ENCODE measurements at places on chromosomes 5 and 9.

DNA sequence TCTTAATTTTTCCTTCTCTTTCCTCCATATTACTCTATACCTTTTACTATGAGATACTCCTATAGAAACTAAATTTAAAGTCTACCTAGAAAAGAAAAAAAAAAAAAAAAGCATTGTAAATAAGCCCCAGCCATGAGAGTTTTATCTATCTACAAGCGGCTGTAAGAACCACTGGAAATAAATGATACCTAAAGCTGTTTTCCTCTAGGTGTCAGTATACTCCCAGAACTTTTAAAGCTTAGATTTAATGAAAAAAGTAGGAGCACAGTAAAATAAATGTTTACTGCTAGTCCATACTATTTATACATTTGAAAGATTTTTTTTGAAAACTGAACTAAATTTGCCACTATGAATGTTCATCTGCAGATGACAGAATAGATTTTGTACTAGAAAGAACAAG lies 26.2 kb downstream of the TYRP1 start:
- no peak for DNase-seq

DNA sequence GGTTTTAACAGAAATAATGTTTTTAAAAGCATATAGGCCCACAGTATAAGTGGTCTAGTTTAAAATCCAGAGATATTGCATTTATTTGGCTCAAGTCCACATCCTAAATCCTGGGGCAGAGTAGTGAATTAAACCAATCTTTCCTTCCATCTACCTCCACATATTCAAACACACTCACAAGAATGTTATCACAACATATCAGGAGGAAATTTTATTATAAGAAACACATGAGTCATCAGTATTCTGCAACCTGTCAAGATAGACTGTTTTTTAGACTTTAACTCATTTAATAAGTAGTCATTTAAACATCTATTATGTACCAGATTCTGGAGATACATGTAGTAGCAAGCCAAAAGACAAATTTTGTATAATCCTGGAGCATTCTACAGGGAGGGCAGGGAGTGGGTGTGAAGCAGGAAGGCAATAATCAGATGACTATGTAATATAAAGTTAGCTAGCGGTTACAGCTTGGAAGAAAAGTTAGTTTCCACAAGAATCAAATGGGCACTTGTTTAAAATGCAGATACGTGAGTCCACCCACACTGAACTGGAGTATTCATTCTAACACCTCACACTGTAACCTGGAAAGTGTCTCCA lies 187.3 kb upstream of the PIK3R1 start:
- DNase-seq = no peak

DNA sequence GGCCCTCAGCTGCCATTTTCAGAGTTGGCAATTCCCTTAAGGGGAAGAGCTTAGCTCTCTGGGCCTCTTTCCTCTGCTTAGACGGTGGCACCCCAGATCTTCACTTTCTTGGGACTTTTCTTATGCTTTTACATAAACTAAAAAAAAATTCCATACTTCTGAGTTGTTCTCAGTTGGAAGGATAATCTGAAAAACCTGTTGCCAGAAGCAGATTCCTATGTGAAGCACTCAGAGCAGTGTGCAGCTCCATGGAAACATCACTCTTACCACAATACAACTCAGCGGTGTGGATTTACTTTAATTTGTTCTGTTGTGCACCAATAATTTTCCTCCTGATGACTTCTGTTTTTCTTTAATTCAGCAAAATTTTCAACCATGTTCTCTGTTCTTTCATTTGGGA lies 44.1 kb upstream of the MROH2B start:
- DNase-seq = no peak

DNA sequence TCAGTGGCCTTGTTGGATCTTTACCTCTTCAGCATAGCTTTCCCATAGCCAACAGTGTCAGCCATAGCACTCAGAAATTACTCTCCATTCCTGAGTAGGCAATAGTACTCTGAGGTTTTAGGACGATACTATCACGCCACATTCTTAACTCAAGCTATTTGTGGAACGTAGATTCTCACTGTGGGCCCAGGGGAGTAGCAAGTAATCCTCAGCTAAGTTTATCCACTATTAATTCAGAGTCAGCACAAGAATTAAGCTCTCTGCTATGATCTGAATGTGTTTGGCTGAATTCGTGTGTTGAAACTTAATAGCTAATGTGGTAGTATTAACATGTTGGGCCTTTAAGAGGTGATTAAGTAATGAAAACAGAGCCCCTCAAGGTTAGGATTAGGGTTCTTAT lies 858.8 kb upstream of the NUDT12 start:
- DNase-seq = no peak

- no peak for DNase-seq
Measured at GRCh38 chr9:116674210-116674980, 12.7 kb upstream of the TRIM32 start.

- DNase-seq = no peak
Measured at GRCh38 chr5:79070350-79070667, 742 bp downstream of the BHMT2 start.

All from Calu3 (cell line).